ENCODE measurements at places on chromosomes 13 and 19.

DNA sequence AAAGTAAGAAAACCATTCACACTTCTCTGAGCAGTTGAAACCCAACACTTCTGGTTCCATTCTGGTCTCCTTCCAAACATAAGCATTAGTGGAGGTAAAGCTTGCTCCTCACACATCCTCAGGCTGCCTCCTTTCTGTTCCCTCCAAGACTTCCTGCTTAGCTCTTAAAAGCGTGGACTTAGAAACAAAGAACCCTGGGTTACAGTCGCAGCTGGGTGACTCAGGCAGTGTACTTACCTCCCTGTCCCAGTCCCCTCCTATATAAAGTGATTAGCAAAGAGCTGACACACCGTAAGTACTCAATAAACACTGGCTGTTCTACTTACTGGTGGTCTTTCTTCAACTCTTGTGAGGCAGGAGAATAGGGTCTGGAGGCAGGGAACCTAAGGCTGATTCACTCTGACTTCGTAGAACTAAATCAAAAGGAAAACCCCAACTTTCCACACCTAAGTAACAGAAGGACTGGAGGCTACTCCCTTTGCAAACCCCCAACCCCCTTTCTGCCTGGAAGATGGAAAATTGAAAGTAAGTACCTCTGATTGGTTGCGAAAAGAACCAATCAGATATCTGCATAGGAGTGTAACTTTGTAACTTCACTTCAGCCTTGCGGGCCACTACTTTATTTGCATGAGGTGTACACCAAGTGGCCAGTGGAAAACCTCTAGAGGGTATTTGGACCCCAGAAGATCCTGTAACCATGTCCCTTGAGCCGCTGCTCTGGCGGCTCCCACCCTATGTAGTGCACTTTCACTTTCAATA is 165.4 kb downstream of the SUCLA2 start:
- DNase-seq = no peak

GRCh38 chr19:41699231-41699967 is 9.0 kb upstream of the CEACAM5 start:
- DNase-seq = no peak

- no peak for DNase-seq
Measured at GRCh38 chr13:112814905-112815585, 125.2 kb downstream of the ATP11A start.

DNA sequence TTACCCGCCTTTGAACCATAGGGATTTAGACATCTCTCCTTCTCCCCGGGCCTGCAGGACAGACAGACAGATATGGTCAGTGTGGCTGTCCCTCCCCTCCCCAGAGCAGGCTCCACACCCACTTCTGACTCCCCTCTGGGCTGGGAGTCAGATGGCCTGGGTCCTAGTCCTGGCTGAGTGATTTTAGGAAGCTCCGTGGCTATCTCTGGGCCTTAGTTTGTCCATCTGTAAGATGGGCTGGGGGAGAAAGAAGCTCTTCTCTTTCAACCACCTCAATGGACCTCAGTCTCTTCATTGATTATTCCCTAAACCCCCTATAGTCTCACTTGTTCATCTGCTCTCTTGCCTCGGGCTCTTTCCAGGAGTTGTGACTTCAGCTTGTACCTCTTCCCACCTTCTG is 35.5 kb downstream of the UNC13A start:
- no peak for DNase-seq
